GM12865 (cell line): ENCODE measurements at places on chromosomes 11 and 22.

DNA sequence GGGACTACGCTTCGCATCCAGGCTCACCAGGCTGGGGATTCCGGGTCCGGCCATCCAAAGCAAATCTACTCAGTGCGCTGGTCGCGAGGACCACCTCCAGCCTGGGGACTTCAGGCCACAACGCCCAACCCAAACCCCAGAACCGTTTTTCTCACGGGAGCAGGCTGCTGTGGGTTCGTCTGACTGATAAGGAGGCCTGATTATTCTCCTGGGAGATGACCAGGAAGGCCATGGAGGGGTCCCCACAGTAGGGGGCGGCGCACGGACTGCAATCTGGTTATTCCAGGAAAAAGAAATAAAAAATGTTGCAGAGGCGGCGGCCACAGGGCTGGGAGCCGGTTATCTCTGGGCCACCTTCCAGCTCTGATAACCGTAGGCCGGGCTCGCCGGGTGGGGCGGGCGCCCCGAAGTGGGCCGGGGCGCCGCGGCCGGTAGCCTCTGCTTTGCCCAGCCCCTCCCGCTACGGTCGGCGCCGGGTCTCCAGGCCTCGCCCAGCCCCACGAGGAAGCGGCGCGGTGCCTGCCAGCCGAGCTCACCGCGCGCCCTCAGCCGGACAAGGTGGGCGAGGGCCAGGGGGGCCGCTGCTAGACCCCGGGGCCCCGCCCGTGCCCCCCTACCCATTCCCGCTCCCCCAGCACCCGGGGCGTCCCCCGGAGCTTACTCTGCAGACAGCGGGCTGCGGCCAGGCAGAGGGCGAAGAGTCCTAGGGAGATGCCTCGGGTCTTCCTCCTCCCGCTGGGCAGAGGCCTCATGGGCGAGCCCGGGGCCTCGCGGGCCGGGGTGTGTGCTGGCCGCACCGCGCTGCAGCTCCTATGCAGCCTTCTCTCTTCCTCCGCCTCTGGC, 446 bp downstream of the VSTM5 start:
- DNase-seq: no peak

DNA sequence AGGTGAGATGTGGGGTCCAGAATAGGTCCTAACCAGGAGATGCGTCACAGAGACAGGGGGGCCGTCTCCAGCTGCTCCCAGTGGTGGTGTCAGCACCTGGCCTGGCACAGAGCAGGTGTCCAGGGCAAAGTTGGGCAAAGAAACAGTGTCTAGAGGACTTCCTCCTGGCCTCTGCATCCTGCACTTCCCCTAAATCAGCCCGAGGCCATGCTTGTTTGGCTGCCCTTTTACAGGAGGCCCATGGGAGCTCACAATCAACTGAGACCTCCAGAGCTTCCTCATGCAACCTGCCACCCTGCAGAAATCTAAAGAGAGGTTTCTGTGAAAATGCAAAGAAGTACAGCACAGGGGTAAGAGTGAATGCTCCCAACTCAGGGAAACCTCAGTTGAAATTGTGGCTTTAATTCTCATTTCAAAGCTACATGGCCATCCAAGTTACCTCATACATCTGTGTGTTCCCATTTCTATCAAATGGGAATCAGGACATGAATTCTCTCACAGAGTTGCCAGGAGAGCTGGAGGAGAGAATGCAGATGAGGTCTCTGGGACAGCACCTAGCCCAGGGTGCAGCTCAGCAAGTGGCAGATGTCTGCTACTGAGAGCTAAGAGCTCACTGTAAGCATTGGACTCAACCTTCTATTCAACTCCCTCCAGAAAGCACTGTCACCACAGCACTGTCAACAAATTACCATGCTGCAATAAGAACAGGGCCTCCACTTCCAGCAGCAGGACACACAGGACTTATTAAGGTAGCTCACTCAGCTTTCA, 32.6 kb downstream of the TCIRG1 start:
- DNase-seq: no peak

DNA sequence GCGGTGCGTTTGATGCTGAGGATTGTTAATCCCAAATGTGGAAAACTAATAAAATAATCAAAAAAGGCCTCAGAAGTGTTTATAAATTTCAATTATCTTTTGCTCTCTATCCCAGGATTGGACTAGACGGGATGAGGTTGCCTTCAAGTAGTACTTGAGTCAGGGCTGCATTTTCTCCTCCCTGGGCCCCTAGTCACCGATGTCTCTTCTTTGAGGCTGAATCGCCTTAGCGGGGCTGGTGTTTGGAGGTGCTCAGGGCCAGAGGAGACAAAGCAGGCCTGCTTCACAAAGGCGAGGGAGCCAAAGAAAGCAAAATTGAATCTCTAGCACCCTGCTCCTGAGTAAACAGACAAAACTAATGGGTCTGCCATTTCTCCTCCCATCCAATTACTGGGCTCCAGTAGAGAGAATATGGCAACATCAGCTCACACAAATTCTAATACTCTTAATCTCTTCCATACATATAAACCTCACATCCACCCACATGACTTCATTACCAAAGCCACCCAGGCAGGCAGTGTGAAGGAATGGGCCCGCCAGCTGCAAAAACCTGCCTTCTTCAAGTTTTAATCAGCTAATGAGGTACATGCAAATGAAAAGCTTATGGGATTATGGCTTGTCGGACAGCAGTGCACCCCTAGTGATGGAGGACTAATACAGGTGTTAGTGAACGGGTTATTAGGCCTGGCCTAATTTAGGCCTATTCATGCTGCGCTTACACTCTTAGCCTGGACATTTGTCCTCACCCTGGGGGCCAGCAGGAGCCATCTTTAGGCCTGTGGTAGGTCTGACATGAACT, 52.7 kb upstream of the HTATIP2 start:
- no peak for DNase-seq

GRCh38 chr22:26483043-26483438, 542 bp downstream of the HPS4 start:
- no peak for DNase-seq

GRCh38 chr22:30348809-30349208, 7.9 kb downstream of the SF3A1 start:
- peak; percentile 45 for DNase-seq

- no peak for DNase-seq
Measured at GRCh38 chr22:49911881-49912625, 6.2 kb downstream of the ALG12 start.

DNA sequence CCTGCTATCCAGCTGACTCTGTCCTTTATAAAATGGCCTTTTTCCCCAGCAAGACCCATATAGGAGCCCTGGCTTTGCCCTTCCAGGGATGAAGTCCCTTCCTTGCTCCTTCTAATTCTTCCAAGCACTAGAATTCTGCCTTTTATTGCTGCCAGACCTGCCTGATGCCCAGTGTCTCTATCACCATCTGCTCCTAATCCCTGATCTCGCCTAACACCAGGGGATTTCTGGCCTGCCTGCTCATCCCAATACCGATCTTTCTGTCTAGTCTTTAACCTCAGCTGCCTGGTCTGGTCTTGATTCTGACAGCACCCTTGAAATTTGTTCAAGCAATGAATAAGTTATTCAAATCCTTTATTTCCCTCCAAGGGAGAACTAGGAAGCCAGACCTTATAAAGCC, 150.2 kb downstream of the SPON1 start:
- no peak for DNase-seq

DNA sequence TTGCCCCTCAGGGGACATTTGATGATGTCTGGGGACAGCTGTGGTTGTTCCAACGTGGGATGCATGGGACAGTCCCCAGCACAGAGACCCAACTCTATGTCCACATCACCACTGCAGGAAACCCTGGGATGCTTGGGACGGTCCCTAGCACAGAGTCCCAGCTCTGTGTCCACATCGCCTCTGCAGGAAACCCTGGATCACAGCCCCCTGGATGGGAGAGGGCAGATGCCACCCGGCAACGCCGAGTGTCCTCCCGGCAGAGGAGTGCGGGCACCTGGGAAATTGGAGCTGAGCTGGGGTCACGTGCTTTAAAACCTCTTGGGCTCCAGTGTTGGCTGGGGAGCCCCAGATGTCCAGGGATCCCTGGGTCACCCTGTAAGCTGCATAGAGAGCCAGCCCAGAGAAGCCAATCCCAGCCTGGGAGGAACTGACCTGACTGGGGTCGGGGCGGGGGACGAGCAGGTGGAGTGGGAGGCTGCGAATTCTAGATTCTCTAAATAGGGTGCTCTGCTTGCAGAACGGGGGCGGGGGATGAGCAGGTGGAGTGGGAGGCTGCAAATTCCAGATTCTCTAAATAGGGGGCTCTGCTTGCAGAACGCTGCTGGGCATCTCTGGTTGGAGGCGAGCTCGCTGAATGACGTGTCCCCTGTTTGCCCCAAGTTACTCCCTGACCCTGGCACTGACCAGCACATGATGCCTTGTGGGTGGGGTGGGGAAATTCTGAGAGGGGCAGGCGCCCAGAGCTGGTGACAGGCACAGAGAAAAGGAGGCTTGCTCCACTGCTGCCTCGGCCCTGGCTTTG, 1197.8 kb downstream of the BRD1 start:
- DNase-seq: no peak

- no peak for DNase-seq
Measured at GRCh38 chr11:112524798-112525197, 264.1 kb upstream of the PLET1 start.

GRCh38 chr11:84465040-84465439, 1162.1 kb downstream of the DLG2 start:
- DNase-seq: no peak

GRCh38 chr22:17229991-17230630, 10.9 kb upstream of the ADA2 start:
- DNase-seq: no peak

GRCh38 chr11:112270551-112271180, 10.0 kb upstream of the PLET1 start:
- DNase-seq: no peak

DNA sequence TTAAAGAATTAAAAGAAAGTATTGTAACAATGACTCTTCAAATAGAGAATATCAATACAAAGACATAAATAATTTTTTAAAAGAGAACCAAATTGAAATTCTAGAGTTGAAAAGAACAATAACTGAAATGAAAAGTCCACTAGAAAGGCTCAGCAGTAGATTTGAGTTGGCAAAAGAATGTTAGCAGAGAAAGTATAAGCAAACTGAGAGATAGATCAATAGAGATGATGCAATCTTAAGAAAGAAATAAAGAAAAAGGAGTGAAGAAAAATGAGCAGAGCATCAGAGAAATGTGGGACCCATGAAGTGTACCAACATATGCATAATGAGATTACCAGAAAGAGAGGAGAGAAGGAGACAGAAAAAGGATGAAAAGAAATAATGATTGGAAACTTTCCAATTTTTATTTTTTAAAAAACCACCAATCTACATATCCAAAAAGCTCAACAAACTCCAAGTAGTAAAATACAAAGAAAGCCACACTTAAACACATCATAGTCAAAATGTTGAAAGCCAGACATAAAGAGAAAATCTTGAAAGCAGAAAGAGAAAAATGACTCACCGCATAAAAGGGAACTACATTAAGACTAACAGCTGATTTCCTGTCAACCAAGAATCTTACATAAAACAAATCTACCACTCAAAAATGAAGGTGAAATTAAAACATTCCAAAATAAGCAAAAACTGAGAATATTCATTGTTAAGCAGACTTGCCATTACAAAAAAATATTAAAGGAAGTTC, 20.9 kb downstream of the NCF4 start:
- DNase-seq: no peak

- DNase-seq: no peak
Measured at GRCh38 chr11:19691815-19692500, 20.7 kb upstream of the NAV2 start.

GRCh38 chr11:20089367-20089766, 70.9 kb downstream of the DBX1 start:
- no peak for DNase-seq

DNA sequence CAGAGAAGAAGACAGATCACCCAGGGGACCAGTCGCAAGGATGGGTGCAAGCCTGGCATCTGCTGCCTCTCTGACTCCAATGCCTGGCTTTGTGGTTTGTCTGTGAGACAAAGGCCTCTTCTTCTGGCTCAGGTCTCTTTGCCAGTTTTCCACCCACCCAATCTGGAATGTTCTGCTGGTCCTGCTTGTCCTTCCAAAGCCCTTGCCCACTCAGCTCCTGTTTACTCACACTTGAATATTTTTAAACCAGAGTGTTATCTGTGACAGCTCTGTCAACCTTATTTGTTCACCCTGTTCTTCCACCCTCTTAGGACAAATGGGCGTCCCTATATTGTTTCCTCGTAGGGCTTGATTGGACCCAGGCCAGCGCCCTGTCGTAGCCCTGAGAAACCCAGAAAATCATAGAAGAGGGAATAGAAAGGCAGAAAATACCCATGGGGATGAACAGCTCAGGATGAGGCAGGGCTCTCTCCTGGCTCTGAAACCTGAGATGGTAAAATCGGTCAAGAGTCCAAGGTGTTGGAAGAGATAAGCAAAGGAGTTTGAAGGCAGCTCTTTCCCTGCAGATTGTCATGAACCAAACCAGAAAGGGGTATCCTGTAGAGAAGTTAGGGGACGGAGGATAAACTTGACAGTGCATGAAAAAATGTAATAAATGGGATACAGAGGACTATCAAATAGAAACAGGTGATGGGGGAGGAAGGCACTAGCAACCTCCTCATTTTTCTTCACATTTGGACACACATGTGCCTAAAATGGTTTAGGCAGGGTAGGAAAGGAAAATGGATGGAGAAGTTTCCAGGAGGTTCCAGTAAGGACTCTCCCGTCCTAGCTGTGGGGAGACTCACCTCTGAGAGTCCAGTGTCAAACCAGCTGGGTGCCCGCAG, 651 bp downstream of the CRYAB start:
- no peak for DNase-seq

- no peak for DNase-seq
Measured at GRCh38 chr11:69010361-69010891, 2.6 kb downstream of the MRGPRF start.

- DNase-seq: no peak
Measured at GRCh38 chr22:25478528-25478927, 85.9 kb upstream of the GRK3 start.

- DNase-seq: no peak
Measured at GRCh38 chr11:85602526-85603213, 24.5 kb downstream of the DLG2 start.

DNA sequence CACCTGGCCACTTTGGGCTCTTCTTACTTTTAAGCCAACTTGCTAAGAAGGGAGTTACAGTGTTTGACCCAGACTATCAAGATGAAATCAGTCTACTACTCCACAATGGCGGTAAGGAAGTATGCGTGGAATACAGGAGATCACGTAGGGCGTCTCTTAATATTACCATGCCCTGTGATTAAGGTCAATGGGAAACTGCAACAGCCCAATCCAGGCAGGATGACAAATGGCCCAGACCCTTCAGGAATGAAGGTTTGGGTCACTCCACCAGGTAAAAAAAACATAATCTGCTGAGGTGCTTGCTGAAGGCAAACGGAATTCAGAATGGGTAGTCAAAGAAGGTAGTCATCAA, 1.0 kb upstream of the YPEL4 start:
- DNase-seq: no peak

DNA sequence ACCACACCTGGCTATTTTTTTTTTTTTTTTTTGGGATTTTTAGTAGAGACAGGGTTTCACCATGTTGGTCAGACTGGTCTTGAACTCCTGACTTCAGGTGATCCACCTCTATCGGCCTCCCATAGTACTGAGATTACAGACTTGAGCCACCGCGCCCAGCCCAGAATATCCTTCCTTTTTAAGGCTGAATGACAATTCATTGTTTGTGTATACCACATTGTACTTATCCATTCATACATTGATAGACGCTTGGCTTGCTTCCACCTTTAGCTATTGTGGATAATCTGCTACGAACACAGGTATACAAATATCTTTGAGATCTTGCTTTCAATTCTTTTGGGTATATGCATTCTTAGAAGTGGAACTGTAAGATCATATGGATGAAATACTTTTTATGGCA, 10.8 kb upstream of the RASSF10 start:
- DNase-seq: no peak

- no peak for DNase-seq
Measured at GRCh38 chr11:3196161-3197043, 22.2 kb downstream of the MRGPRG start.
